ENCODE measurements at places on chromosomes 1 and 21.

DNA sequence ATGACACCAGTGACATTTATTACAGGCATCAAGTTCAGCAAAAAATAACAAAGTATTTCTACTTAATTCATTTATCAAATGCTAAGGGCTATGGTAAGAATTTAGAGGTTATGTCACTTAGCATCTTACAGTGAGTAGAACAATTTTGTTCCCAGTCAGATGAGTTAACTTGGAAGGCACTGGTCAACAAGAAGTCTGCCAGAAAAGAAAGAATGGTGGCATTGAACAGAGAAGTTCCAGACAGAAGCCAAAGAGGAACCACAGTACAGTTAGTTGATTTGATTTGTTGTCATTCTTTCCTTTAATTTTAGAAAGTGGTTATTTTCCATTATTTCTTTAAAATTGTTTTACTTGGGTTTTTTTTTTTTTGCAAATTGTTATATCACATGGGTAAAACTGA lies 232.2 kb upstream of the PKN2 start:
- DNase-seq, result no peak

DNA sequence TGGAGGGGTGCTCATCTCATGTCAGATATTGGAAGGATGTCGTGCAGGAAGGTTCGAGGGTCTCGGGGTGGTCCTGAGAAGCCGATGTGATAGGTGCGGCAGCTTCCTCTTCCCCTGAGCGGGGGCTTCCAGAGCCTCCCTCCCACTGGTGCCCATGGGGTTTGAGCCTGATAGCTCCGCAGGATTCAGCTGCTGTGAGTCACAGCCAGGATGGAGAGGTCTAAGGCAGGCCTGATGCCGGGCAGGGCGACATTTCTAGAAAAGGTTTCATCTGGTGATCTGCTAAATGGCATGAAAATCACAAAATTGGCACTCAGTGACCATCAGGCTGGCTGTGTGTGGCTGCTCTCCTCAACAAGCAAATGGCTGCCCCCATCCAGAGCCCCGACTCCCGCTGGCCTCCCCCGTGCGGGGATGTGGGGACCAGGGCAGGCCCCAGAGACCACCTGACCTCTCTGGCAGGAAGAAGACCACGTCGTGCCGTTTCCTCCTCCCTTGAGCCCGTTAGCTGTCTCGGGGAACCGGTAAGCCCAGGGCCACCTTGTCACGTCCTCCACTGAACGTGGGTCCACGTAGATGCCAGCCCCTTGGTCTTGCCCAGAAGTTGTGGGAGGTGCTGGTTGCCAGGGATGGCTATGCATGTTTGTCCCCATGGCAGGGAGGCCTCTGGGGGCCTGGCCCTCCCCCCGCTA lies 66.1 kb downstream of the SKI start:
- no peak for DNase-seq

DNA sequence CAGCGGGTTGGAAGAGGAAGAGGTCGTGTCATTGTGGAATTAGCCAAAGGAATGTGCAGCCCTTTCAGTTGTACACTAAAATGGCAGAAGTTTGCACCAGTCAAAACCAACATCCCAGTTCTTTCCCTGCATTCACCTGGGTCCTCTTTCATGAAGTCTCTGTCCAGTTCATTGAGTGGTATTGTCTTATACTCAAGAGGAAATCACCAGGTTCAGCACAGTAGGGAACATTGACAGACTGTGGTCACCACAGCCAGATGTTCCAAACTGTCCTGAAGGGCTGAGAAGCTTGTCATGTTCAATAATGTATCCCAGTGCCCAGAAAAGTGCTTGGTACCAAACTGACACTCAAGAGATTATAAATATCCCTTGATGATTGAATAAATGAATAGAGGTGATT lies 131.6 kb downstream of the GLUL start:
- no peak for DNase-seq

- DNase-seq, result no peak
Measured at GRCh38 chr1:220219865-220220698, 52.2 kb downstream of the RAB3GAP2 start.

Data from suppressor macrophage treated with lipopolysaccharide for 4 hours (primary cell).